LNCaP clone FGC (cell line): ENCODE measurements at places on chromosomes 3 and 15.
A peak's percentile ranks its signal among the peaks of the same experiment; 100 is the strongest.

DNA sequence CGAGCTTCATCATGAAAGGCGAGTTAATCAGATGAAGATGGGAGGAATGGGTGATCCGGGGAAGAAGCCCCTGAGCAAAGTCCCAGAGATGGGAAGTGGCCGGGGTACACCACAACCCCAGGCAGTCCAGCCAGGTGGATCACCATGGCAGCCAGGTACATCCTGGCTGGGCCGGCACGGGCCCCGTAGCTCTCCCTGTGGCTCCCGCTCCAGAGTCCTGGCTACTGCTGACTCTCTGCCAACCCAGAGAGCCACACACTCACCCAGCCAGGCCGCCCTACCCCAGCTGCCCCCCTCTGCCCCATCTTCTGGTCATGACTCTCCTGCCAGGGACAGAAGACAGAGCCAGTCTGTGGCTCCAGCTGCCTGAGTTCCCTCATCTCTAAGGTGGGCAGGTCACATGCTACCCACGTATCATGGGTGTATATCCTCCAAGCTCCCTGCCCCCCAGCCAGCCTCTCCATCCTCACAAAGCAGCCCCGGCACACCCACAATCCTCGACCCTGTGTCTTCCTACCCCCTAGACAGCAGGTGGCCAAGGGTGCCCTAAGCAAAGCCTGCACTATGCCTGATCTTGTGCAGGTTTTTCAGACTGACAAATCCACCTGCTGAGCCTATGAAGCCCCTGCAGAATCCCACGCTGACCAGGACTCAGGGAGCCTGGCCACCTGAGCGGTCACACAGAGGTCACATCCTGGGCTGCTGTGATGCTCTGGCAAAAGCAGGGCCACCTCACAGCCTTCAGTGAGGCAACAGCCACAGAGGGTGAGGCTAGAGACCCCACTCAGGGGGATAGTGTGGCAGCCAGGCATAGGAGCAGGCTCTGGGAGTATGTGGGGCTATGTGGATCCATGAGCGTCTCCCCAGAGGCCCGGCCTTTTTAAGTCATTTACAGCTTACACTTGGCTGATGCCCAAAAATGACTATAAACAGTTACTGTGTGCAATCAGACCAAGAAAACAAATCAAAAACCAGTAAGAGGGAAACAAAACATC, 13.2 kb downstream of the XXYLT1 start:
- DNase-seq = no peak

DNA sequence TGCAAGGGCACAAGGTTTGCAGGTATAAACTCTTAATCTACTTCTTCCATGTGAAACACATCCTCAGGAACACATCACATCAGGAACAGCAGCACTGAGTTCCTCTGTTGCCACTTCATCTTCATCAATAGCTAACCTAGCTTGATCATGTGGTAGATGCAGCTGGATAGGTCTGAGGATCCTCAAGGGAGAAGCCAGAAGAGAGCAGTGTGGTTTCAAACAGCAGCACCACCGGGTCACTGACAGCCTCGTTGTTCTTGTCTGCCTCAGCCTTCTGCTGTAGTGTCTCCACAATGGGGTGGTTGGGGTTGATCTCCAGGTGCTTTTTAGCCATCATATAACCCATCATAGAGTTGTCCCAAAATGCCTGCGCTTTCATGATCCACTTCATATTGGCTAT, 58.8 kb downstream of the ADAM10 start:
- no peak for DNase-seq

- DNase-seq = no peak
These were observed 156.5 kb upstream of the SLC2A2 start for GRCh38 chr3:171183042-171183441.

- DNase-seq = peak; percentile 76
These were observed at the start of gene RUBCN for GRCh38 chr3:197736491-197737318. Gene RUBCN (minus strand): TSS chr3:197736904. CDS start chr3:197736719, 185 bp downstream.

- no peak for DNase-seq
These were observed 11.2 kb upstream of the NTRK3 start for GRCh38 chr15:88267720-88268119.

GRCh38 chr3:122975924-122976293, 51.7 kb downstream of the SEMA5B start:
- no peak for DNase-seq

DNA sequence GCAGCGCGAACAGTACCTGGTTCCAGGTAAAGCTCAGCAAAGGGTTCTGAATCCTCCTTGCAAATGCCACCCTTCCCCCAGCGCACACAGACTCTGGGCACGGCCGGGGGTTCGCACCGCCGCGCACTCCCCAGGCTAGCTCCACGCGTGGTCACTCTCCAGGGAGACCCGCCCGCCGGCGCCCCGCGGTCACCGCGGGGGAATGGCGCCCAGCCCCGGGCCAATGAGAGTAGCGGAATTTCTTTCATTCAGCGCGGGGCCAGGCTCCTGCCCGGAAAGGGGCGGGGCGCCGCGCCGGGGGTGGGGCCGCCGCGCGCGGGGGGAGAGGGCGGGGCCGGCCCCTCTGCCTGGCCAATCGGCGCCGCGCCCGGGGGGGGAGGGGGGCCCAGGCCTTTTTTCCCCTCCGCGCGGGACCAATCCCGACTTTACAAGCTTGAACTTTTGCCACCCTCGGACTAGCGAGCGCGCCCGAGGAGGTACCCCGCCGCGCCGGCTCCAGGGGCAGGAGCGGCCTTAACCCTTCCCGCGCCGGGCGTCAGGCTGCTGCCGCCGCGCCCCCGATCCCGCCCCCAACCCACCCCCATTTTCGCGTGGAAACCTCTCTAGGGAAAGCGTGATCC, 1.1 kb upstream of the SMAD6 start:
- peak; percentile 79 for DNase-seq

GRCh38 chr15:71362556-71362955, 247.3 kb downstream of the THSD4 start:
- DNase-seq = no peak

GRCh38 chr3:109685084-109686079, 348.0 kb upstream of the DPPA4 start:
- DNase-seq = peak; percentile 6

GRCh38 chr15:100075229-100075628, 266.5 kb downstream of the ADAMTS17 start:
- DNase-seq = no peak

GRCh38 chr3:14306142-14306541, 96.3 kb upstream of the SLC6A6 start:
- no peak for DNase-seq

GRCh38 chr3:55549177-55549576, 62.1 kb upstream of the WNT5A start:
- DNase-seq = no peak

GRCh38 chr15:25891081-25891480, 28.0 kb upstream of the ATP10A start:
- no peak for DNase-seq

DNA sequence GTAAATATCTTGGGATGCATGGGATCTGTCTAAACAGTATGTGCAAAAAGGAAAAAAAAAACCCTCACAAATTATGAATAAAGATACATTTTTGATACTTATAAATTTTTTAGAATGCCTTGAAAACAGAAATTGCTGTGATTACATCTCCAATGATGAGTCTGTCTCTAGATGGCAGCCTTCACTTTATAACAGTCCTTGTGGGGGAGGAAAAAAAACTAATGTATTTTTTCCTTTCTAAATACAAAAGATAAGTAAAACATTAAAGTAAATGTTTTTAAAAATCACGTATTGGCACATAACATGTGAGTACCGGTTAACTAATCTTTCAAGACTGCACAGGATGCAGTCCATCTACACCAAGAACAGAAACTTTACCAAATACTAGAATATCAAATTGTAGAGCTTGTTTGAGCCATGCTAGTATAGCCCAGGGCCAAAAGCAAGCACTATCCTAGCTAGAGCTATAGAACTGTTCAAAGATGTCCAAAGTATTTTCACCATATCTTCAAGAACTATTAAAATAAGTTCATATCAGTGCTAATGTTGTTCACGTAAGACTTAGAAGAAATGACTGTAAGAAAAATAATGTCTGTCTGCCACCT, 206.4 kb downstream of the STAG1 start:
- DNase-seq = no peak

GRCh38 chr3:159619341-159619885, 369.2 kb upstream of the IL12A start:
- DNase-seq = peak; percentile 92

- no peak for DNase-seq
These were observed 4.2 kb downstream of the RARB start for GRCh38 chr3:25432176-25432720.

GRCh38 chr3:46406788-46407611, at the start of the genes CCR5AS and CCRL2:
Gene CCR5AS (minus strand): TSS chr3:46407066.
Gene CCRL2 (plus strand): TSS chr3:46407259. CDS start chr3:46408080, 821 bp downstream.
- DNase-seq = no peak

GRCh38 chr15:78044407-78045155, 32.9 kb downstream of the TBC1D2B start:
- no peak for DNase-seq

GRCh38 chr3:45596290-45596791, 1.8 kb downstream of the LIMD1 start:
- no peak for DNase-seq

- DNase-seq = no peak
These were observed 37.9 kb downstream of the UBR1 start for GRCh38 chr15:43067717-43068461.

GRCh38 chr3:159763011-159763601, 225.5 kb upstream of the IL12A start:
- no peak for DNase-seq

- DNase-seq = no peak
These were observed 18.9 kb downstream of the HDC start for GRCh38 chr15:50246631-50247030.

GRCh38 chr3:86793786-86794185, 197.2 kb downstream of the VGLL3 start:
- peak; percentile 43 for DNase-seq

- no peak for DNase-seq
These were observed 58.7 kb downstream of the GATM start for GRCh38 chr15:45319472-45320214.

DNA sequence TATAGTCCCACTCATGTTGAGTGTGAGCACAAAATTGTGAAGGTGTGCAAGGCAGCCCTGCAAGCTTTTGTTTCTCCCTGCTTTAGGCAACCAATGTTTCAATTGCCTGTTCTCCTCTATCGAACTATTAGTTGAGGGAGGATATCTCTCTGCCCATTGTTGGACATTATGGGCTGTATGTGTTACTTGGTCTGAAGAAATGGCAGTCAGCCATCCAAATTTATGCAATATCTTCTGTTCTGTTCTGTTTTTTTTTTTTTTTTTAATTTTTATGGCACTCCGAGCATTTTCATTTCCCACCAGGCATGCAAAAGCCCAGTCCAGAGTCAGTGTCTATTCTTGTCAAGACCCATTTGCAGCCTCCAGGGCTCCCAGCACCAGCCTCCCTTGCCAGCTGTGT, 44.0 kb downstream of the ANAPC13 start:
- DNase-seq = no peak

DNA sequence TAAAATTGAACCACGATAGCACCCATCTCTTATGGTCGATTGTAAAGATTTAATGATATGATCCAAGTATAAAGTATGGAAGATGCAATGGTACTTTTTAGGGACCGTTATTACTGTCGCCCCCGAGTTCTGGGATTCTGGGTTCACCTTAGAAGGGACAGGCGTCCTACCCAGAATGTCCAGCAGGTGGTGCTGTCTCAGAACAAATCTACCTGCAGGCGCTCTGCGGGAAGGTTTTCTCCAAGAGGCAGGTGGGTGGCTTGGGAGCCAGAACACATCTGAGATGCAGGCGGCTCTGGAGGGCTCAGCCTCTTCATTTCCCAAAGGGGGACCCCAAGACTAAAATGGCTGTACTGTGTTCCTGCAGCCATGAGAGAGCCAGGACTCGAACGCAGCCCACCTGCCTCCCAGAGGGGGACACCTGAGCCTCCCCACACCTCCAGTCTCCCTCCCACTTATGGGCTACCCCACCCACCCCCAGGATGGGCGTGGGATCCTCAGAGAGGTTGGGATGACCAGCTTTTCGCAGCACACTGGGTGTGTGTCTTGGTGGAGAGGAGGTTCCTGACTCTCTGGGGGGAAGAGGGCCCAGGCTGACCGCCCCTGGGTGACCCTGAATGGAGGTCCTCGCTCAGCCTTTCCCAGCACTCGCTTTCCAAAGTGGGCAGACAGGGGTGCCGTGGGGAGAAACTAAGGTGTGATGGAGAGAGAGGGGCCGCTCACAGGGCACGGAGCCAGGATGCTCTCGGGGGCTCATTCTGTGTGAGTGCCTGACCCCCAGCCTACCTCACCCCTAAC, 28.1 kb upstream of the CORO2B start:
- no peak for DNase-seq

DNA sequence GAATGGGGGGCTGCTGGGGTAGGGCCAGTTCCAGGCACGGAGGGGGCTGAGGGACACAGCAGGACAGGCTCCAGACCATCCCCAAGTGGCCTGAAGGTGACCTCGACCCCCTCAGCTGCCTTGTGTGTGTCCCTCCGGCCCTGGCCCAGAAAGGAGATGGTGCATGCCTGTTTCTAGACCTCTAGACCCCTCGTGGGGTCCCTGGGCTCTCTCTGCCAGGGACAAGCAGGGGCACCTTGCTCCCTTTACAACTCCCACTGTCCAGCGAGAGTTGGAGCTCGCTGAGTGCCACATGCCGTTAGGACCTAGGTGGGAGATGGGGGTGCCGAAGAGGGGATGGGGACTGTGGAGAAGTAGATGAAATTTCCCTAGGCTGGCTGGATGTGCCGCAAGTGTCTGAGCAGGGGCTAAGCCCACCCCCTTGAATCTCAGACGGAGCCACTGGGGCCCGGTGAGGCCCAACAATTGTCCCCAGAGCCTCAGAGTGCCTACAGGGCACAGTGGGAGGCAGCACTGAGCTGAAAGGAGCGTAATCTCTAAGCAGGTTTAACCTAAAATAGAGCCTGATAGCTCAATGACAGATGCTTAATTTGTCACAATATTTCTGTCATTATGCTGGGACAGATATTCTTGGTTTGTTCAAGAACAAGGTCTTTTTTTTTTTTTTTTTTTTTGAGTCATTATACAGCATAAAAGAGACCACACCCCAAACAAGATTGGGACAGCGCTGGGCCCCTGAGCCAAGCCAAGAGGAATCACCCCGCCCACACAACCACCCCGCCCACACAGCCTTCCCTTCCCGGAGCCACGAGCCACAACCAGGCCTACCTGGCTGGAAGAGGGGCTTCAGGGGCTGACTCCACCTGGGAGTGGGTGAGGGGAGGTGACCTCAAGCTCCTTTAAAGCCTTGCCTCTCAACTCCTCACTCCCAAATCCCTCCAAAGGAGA, 23.6 kb upstream of the KLF13 start:
- DNase-seq = no peak

DNA sequence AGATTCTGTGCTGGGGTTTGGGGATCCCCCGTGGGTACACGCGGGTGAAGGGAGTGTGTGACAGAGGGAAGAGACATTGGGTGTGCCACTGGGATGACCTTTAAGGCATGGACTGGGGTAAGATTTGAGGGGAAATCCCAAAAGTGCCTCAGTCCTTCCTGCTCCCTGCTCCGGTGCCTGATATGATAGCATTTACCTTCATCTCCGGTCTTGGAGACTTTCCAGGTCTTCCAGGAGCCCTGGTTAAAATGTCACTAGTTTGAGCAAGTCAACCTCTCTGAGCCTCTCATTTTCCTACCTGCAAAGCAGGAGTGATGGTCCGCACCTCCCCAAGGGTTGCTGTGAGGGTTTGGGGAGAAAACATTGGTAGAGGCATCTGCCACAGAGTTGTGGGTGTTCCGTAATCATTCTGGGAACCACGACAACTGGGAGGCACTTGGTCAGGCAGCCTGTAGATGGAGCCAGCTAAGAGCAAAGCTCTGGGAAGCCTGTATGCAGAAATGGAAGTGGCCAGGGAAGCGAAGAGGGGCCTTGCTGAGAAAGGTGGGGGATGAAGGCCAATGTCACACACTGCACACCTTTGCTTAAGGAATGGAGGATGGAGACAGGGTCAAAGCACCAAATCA, 33.9 kb upstream of the KIF23 start:
- no peak for DNase-seq

GRCh38 chr15:74857082-74857655, 14.2 kb upstream of the ULK3 start:
- DNase-seq = no peak
